ENCODE measurements at places on chromosomes 5 and 9.

- no peak for DNase-seq
These were observed 127.9 kb downstream of the PALM2AKAP2 start for GRCh38 chr9:109907810-109908458.

DNA sequence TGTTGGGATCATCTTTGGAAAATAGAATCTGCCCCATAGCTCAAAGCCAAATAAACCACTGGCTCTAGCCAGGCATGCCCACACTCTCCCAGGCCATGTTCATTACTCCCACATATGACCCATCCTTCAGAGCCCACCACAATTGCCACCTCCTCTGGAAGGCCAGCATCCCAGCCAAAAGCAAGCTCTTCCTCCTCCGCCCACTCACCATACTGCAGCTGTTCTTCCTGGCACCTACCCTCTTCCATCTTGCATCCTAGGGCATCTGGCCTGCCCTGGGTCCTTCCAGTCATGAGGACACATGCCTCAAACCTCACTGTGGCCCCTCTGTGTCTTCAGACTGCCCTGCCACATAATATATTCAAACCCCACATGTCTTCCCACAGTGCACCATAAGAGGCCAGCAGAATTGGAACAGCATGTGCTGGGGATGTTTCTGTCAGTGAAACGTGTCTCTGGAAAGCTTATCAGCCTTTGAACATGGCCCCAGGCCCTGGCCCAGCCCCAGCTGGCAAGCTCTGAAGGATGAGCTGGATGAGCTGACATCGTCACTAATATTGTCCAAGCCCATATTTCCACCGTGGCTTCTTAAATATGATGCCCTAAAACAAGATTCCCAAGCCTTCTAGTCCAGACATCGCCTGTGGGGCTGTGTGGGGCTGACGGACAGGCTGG, 230.8 kb downstream of the AGTPBP1 start:
- DNase-seq, result no peak

GRCh38 chr5:60417500-60418181, 282.3 kb downstream of the DEPDC1B start:
- no peak for DNase-seq

- no peak for DNase-seq
These were observed 64.6 kb upstream of the HAPLN1 start for GRCh38 chr5:83785176-83785668.

DNA sequence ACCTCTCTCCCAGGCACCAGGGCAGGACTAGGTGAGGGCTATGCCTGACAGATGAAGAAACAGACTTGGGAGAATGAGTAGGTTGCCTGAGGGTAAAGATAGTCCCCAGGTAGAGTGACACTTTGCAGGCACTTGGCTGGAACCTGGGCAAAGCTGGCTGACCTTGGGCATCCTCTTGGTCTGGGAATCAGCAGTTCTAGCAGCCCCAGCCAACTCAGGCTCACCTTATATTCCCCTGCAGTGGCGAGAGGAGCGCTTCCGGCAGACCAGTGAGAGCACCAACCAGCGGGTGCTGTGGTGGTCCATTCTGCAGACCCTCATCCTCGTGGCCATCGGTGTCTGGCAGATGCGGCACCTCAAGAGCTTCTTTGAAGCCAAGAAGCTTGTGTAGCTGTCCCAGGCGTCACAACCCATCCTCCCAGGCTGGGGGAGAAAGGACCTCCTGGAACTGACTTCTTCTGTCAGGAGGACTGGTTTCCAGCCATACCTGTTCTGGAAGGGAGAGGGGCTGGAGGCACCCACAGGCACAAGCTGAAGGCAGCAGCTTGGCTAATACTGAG, 3.1 kb downstream of the TMED9 start:
- DNase-seq, result no peak

DNA sequence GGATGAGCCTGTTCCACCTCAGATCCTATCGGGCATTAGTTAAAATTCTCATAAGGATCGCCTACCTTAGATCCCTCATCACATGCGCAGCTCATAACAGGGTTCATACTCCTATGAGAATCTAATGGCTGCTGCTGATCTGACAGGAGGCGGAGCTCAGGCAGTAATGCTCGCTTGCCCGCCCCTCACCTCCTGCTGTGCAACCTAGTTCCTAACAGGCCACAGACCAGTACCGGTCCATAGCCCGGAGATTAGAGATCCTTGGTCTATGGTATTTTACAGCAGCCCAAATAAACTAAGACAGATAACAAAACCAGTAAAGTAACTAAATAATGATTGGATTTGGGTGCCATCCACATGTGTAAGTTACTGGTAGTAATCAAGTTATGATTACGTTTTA, 17.5 kb downstream of the GOLPH3 start:
- DNase-seq, result no peak

DNA sequence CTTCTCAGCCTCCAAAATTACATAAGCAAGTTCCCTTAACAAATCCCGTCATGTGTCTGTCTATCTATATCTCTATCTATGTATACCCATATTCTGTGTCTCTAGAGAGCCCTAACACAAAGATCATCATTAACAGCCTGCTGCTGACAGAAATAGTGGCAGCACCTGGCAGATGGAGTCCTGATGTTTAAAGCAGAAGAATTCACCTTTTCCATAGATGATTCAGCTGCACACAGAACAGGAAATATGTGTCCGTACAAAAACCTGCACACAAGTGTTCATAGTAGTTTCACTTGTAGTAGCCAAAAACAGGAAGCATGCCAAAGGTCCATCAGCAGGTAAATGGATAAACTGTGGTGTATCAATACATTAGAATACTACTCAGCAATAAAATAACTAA, 45.0 kb upstream of the ACO1 start:
- no peak for DNase-seq

DNA sequence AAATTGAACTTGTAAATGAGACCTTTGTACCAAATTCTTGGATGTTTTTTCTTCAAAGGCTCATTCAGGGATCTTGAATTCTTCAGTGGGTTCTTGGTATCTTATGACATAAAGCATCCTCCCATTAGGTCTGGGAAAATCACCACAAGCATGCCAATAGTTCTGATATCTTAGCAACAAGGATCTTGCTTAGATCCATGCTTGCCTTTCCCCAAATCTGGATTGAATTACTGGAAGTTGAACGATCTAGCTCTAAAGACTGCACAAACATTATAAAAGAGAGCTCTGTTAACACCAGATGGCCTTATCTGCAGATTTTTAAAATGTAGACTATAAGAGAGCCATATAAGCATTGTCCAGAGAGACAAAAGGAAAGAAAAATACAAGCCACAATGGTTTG, 266.3 kb downstream of the RAB3C start:
- DNase-seq, result no peak

- DNase-seq, result no peak
These were observed 16.5 kb downstream of the AQP3 start for GRCh38 chr9:33430942-33431341.

- DNase-seq, result no peak
These were observed 4.2 kb upstream of the CANX start for GRCh38 chr5:179694561-179694960.

DNA sequence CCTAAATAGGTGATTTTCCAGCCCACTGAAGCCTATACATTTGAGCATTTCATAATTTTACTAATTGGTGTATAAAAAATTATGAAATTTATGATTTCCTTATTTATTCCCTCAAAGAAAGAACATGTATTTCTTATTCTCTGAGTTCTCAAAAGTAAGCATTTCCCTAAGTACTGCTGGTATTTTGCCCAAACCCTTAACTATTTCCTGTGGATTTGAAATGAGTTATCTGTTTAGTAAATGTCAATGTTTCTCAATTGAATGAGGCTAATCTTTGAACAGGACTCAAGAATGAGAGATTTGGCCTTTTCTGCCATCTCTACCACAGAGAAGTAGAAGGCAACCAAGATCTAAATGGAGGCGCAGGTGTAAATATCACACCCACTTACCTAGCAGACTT, 751.7 kb downstream of the TLE1 start:
- no peak for DNase-seq

GRCh38 chr5:111463311-111463710, 49.0 kb downstream of the STARD4 start:
- peak; percentile 37 for DNase-seq

GRCh38 chr5:138594305-138595058, 19.3 kb upstream of the HSPA9 start:
- DNase-seq, result no peak

DNA sequence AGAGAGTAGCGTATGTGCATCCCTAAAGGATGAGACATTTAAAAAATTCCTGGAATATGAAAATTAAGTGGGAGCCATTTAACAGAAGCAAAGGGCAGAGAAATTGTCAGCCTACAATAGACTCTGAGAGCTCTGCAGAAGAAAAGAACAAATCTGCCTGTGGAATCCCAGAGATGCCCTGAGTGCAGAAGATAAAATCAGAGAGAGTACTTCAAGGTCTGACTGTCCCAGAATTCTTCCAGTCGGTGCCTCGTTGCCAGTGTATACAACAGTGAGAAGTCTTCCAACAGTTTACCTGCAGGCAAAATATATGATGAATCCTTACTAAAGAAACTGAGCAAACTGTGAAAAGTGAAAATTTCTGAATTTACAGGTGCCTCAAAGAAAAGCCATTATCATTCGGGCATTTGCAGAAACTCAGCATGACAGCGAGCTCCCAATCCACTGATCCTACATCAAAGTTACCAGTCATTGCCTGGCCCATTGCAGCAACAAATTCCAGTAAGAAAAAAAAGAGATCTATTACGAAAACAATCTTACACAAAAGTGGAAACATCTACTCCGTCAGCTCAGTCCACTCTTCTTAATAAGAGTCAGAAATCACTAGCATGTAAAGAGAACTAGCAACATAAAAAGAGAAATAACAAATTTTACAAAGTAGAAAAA, 92.8 kb upstream of the VCAN start:
- no peak for DNase-seq

DNA sequence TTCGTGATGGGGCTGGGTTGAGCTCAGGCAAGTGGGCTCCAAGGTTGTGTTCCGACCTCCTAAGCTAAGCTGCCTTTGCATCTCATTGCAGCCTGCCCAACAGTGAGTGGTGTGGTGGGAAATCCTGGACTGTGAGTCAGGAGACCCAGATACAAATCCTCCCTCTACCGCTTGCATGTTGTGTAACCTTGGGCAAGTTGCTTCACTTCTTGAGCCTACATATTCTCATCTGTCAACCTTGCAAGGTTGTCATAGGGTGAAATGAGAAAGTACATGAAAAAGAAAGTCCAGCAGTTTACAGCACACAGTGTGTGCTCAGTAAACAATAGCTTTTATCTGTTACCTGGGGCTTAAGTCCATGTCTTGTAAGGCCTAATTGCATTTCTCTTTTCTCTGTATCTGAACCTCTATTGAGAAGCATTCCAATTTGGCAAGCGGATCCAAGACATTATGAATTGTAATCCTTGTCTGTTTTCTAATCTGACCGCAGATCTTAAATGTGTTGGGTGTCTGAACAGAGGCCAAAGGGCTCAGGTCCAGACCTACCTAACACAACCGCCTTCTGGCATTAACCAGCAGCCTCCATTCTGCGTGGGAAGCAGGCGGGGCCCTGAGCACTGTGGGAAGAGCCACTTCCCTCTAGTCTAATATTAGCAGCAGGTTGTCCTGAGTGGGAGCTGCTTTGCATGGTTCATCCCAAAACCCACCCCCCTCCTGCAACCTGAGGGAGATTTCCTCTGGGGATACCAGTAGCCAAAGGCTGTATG, 1.8 kb upstream of the GALNT12 start:
- no peak for DNase-seq

GRCh38 chr5:133402775-133403174, 209.6 kb downstream of the FSTL4 start:
- no peak for DNase-seq

All from NCI-H2107 (cell line).